ENCODE measurements at places on chromosomes 6 and 20.

DNA sequence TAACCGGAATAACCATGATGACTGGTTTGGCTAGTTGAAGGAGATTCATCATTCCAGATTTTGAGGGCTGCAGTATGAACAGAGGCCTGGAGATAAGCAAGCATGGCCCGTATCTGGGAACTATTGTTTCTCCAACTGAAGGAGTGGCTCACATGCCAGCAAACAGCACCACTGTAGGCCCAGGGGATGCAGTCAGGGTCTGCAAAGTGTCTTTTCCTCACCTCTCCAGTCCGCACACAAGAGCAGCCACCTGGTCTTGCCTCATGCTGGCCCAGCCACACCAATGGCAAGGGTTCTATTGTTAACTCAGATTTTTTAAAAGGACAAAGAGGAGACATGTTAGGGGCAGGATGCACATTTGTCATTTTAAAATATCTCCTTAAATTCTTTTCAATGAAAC, 55.1 kb downstream of the KIZ start:
- no peak for DNase-seq

- no peak for DNase-seq
Measured at GRCh38 chr6:107353773-107354382, 105.5 kb downstream of the PDSS2 start.

DNA sequence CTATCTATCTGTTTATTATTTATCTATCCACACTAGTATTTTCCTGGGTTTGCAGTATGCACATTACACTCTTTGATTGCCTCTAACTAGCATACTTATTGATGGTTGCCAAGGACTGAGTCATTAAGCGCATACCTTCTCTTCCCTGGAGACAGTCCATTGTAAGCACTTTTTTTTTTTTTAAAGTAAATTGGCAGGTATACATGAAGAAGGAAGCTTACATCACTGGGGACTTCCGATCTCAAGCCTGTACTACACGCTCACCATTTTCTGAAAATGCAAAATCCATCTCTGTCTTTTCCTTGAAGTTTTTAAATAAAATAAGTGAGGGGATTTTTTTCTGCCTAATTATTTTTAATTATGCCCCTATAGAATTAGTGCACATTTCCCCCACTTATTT, 63.5 kb downstream of the HMGN3 start:
- no peak for DNase-seq

DNA sequence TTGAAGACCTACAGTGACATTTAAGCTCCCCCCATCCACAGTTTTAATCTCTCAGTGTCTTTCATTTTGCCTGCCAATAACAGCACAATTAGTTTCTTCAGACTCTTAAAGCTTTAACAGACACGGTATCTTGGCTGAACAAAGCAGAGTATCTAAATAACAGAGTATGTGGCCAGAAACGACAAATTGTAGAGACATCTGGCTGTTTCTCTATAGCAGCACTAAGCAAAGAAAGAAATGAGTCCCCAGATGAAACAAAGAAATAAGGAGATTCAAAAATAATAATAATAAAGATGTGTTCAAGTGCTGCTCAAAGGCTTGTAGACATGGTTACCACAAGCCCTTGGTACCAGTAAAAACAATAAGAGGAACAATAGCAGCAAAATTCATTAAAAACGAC, 97.8 kb upstream of the HDAC2 start:
- no peak for DNase-seq

DNA sequence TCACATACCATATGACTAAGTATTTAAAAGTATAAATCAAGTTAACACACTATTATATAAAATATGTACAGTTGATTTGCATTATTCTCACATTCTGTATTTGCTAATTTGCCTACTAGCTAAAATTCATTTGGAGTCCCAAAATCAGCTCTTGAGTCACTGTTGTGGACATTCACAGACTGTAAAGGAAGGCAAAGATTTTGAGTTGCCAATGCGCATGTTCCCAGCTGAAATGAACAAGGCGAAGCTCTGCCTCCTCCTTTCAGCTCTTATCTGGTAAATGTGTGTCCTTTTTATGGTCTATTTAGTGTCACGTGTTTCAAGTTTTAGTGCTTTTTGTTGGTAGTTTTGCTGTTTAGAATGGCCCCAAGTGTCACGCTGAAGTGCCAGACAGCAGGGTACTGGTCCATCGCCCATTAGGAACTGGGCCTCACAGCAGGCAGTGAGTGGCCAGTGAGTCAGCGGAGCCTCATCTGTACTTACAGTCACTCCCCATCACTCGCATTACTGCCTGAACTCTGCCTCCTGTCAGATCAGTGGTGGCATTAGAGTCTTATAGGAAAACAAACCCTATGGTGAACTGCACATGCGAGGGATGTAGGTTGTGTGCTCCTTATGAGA, 87.2 kb upstream of the ADTRP start:
- no peak for DNase-seq

GRCh38 chr20:4573564-4574355, 147.9 kb upstream of the PRND start:
- DNase-seq: no peak

GRCh38 chr6:6402591-6402990, 82.1 kb upstream of the F13A1 start:
- DNase-seq: no peak

DNA sequence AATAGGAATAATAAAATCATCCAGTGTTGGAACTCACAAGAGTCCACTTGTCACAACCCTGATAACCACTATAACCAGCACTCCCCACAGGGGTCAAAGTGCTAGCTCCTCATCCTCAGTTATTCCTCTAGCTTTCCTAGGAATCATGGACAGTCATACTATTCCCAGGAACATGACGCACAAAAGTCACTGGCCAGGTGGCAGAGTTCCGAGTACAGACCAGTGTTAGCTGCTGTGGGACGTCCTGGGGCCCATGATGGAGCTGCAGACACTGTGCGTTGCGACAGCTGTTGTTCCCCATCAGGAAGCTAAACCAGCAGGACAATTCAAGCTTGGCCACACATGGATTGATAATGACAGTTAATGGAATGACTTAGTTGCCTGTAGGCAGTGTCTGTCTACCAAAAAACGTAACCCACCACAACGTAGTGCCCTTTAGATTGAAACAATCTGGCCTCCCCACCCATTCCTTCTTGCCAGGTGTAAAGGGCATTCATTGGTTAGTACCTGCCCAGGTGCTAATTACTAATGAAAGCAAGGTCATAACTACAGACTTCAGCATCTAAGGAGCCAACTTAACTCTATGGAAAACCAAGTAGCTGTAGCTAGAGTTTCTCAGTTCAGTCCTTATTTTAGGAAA, 17.4 kb downstream of the EZR start:
- DNase-seq: no peak

GRCh38 chr6:148286563-148286962, 56.1 kb upstream of the SASH1 start:
- no peak for DNase-seq

DNA sequence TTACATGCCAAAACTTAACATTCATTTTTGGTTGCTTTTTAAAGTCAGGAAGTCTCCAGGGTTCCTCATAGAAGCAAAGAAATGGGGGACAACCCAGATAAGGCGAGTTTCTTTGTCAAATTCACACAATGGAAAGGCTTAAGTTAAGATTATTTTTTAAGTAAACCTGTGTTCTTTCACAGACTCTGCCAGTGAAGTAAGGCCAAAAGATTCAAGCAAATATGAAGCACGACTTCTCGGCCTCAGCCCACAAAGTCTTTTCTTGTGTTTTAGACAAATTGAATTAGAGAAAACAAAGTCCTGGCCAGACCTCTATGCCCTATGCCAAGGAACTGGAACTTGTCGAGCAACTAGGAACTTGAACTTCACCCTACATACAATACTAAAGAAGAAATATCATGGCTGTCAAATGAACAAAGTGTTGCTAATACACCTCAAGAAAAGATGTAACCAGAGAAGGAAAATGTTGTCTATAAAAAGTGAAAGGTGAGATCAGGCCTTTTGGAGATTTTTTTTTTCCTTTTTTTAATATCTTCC, 540.0 kb upstream of the JARID2 start:
- no peak for DNase-seq
